ENCODE measurements at places on chromosomes 16 and 17.

DNA sequence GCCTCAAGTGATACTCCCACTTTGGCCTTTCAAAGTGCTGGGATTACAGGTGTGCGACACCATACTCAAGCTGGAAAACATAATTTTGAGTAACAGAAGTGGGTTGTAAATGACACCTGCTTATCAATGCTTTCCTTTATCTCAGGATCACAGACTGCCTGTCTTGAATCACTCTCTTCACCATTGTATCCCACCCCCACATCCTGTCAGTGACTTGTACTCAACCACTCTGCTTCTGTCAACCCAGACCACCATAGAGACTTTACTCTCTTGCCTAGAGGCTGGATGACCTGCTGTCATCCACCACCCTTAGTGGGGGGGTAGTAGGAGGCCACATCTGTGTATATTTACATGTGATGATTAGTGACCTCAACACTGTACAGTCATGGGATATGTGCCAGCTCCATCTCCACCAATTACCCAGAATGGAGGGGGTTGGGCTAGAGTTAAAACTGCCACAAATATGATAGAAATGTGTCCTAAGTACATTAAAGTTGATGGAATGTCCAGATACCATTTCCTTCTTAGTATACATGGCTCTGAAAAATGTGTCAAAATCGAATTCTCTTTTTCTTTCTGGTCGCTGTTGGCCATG is 338.7 kb downstream of the GRIN2A start:
- no peak for DNase-seq

DNA sequence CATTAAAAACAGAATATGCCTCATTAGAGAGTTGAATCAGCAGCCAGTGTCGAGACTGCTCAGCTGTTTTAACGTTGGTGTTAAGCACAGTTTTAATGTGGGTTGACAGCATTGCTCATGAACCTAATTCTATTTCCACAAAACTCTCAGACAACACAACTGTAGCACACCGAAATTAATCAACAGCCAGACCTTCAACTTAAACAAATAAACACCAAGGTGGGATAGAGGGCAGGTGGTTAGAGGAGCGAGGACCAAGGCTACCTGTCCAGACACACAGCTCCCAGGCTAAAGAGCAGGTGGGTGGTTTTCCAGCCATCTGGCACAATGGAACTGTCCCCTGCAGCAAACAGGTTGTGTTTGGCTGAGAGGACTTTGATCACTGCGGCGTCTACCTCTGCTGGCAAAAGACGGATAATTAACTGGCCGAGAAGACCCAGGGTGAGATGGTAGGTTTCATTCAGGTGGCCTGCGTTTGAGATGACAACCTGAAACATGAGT is 69.6 kb upstream of the ATP2A3 start:
- no peak for DNase-seq

GRCh38 chr17:75611851-75612429 is 21.3 kb upstream of the SMIM5 start:
- DNase-seq = no peak

DNA sequence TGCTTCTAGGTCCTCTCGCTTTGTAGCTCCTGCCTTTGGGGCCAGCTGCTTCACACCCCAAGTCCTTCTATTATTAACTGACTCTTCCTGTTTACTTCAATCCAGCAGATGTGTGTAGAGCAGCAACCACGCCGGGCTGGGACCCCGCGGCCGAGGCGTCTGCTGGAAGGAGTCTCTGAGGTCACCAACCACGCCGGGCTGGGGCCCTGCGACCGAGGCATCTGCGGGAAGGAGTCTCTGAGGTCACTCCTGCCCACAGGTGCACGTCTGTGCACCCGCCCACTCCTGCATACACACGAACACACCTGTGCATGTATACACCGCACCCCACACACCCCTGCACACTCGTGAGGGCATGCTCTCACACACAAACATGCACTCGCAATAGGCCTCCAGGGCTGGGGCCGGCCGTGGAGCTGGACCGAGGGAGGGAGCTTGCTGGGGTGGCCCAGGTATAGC is 7.8 kb upstream of the TEX19 start:
- no peak for DNase-seq

DNA sequence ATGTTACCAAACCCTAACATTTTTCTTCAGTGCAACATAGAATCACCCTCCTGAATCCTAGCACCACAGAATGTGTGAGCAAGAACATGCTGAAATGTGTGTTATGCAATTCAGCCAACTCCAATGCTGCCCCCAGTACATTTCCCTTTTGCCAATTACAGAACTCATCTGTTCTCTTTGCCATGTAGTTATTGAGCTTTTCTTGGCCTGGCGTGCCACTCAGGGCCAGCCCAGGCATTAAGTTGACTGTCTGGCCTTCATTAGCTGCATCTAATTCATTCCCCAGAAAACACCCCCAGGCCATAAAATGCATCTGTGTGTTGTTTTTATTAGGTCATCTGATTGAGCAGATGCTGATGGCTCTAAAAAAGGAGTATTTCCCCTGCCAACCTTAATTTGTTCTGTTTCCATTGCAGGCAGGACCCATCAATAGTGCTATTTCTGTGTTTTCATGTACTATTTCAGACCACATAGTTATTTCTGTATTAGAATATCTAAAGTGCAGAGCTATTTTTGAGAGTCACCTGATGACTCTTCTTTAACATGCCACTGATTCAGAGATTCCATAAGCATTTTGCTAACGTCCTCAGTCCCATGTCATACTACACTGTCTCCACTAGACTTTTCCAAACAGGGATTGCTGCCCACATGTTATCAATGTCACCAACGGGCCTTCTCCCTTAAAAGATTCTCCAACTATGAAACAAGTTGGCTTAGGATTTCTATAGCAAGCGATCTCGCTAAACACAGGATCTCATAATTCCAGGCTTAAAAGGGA is 969.7 kb downstream of the CDH11 start:
- no peak for DNase-seq

DNA sequence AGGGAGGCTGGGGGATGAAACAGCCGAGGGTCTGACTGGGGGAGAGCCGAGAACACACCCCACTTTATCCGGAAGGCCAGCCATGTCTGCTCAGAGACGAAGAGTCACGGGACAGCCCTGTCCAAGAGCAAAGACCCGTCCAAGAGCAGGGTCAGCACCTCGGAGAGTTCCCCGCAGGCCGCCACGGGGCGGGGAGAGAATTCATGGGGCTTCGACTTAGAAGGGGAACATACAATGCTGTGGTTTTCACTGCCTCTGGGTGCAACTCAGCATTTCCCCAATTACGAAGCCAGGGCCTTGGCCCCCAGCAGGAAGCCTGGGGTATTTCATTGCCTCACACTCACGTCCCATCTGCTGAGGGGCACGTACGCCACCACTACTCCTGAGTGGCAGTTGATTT is 59.3 kb downstream of the JPH3 start:
- peak; percentile 87 for DNase-seq

GRCh38 chr17:77409282-77410161 is 268.8 kb downstream of the SEC14L1 start:
- peak; percentile 80 for DNase-seq

GRCh38 chr16:55899857-55900256 is 24.7 kb upstream of the CES5A start:
- no peak for DNase-seq

DNA sequence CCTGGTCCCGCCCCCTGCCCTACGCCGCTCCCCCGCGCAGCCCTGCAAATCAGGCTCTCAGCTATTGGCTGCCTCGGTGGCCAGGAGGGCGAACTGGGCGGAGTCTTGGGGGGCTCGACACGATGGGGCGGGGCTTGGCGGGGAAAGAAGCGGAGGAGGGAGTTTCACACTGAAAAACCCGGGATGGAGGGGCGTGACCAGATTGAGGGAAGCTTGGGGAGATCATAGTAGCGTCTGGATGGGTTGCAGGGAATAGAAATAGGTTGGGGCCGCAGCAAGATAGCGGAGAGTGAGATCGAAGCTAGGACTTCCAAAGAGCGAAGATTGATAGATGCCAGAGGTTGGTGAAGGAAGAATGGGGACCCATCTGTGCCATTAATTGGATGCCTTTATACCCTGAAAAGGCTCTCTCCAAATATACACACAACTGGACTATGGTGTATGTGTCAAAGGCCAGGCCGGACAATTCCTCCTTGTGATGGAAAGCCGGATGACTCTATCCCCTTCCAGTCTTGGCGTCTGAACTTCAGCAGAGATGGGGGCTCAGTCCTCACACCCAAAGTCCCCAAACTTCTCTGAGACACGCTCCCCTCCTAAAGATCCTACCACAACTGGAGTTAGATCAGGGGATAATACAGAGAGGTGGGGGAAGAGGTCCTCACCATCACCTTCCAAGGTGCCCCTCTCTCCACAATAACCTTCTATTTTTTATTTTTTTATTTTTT is 376 bp upstream of the STAC2 start:
- DNase-seq = peak; percentile 76

DNA sequence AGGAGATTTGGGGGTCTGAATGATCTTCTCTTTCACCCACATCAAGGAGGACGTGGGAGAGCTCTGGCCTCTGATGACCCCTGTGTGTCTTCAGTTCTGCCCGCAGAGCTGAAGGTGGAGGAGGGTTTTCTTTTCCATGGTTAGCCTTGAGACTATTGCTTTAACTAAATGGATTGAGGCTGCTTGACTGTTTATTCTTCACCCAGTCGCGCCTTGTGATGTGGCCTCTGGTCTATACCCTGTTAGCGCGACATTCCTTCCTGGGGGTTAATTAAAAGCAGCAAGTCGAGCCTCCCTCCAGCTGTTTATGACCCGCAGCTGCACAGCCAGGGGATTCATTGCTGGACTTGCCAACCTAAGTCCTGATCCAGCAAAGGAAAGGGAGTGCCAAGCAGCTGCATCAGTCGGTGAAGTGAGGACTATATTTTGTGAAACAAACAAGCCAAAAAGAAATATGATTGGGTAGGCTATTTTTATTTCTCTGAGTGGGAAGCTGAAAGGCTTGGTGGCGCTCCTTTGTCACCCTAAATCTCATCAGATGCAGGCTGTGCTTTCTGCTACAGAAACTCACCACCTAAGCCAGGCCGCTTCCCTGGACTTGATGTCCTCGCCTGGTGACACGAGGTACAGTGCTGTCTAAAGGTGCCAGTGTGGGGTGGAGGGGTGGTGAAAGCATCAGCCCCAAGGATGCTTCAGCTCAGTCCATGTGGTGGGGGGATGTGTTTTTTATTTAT is 11.0 kb upstream of the SEC14L1 start:
- DNase-seq = no peak

- no peak for DNase-seq
Measured at GRCh38 chr16:68291227-68291626, 19.5 kb downstream of the SLC7A6OS start.

GRCh38 chr16:69323415-69323814 is 7.0 kb downstream of the PDF start:
- no peak for DNase-seq

- peak; percentile 67 for DNase-seq
Measured at GRCh38 chr16:117379-118365, 20.8 kb downstream of the NPRL3 start.

DNA sequence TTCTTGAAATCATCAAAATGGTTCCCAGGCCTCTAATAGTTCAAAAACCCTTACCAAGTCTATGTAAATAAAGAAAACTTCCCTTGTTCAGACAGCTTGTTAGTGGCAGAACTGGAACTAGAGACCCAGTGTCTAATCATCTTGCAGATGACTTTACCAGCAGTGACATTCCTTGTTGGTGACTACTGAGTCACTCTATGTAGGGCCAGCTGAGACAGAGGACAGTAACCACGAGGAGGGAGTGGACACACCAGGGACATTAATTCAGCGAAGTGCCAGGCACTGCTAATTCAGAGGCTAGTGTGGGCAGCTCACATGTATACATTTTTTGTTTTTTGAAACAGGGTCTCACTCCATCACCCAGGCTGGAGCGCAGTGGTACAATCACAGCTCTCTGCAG is 6.1 kb upstream of the HEATR3 start:
- DNase-seq = no peak

DNA sequence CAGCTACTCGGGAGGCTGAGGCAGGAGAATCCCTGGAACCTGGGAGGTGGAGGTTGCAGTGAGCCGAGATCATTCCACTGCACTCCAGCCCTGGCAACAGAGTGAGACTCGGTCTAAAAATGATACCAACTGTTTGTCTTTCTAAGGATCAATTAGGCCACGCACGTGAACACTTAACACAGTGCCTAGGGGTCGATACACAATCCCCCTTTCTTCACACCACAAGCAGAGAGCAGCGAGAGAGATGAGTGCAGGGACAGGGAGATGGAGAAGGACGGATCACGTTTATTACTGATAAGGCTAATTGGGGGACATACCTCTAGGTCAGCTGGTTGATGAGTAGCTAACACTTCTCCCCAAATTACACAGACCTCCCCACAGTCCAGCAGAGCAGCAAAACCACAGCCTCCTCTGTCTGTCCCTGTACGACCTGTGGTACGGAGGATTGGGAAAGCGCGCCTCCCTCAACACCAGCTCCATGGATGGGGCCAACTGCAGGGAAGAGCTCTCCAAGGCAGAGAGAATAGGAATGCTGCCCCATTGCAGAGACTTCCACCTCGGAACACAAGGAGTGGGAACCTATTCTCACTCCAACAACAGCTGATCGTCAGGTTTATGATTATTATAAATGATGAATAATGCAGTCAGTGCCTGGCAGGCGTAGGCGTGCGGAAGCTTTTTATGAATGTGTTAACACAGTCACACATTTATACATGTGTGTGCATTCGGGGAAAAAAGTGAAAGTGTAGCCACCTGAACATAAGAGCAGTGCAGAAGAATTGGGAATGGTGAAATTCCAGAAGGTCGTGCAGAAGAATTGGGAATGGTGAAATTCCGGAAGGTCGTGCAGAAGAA is 155.1 kb downstream of the C16orf95 start:
- DNase-seq = no peak

- no peak for DNase-seq
Measured at GRCh38 chr17:36786867-36787266, 150.4 kb upstream of the LHX1 start.

DNA sequence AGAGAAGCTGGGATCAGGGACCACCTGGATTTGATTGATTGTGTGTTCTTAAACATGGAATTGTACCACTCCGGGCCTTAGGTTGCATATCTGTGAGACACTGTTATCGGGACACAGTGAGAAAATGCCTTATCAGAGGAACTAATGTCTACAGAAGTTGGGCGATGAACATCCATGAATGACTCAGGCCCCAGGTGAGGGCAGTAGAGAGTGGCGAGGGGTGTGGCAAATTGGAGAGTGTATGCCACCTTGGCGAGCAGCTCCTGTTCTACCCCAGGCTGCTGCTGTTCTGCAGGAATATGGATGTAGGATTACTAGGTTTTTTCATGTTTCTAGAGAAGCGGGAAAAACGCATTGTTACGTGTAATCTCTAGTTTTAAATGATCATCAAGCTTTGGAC is 38.8 kb downstream of the CLEC16A start:
- DNase-seq = no peak

DNA sequence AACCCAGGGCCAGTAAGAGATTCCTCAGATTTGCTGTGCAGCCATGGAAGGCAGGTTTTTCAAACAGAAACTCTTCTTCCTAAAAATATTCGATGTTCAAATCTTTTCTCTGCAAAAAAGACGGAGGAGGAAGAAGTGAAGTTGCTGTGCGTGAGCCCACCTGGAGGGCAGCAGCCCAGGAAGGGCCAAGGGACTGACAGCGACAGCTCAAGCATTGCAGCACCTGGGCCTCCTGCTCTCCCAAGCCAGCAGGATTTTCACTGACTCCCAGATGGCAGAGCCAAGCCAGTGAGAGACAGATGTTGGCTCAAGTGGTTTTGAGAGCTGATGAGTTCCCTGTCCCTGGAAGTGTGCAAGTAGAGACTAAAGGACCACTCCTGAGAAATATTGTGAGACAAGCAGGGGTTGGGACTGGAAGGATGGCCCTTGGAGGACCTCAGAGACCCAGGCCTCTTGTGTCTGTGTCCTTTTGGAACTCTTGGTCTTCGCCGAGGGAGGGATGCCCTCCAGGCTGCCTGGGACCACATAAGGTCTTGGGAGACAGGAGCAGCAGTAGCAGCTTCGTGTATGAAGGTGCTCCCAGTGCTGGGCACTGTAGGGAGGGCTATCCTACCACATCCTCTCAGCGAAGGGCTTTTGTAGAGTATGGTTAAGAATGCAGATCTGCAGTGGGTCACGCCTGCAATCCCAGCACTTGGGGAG is 29.3 kb upstream of the TNFRSF13B start:
- no peak for DNase-seq

All from AG08396 (cell line).